HS-5 (cell line): ENCODE measurements at places on chromosomes 2 and 18.
A peak's percentile ranks its signal among the peaks of the same experiment; 100 is the strongest.

DNA sequence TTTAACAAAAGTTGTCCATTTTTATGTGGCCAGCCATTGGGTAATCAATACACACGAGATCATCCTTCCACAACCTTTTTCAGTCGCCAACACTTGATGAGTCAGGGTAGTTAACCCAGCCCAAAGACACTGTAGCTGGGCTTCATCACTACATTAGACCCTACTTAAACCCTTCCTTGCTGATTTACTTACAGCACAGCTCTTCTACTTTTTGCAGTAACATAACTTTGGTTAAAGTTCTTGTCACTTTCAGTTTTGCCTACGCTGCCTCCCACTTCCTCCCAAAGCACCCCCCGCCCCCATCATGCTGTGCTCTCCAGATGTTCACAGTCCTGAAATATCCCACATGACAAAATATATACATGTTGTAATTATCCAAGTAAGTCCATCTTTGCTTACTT lies 103.6 kb downstream of the CDK15 start:
- DNase-seq = peak; percentile 33

DNA sequence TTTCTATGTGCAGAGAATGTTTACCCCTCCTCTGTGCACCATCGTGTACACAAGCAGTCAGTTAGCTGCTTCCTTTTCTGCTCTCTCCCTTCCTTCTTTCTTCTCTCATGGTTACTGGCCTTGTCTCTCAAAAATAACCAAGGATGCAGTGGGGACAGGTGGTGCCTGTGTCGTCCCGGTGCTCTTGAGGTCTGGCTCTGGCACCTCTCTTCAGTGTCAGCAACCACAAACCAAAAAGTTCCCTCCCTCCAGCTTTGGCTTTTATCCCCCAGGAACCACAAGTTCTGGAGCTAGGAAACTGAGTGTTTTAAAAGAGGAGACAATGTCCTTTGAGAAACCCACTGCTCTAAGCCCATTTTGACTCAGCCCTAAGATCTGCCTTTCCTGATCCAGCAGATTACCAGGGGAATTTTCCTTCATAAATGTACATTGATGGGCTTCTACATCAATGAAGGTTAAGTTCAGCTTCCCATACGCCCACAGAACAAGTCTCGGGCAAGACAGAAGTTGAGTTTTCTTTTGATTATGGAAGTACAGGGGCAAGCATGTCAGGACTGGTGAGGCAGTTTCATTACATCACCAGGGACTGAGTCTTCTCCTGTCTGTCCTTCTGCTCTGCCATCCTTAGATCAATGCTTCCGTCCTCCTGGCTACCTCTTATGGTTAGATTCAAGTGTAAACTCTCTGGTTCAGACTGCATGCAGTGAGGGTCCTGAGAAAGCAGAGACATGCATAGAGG lies 232.2 kb downstream of the SETBP1 start:
- DNase-seq = no peak

DNA sequence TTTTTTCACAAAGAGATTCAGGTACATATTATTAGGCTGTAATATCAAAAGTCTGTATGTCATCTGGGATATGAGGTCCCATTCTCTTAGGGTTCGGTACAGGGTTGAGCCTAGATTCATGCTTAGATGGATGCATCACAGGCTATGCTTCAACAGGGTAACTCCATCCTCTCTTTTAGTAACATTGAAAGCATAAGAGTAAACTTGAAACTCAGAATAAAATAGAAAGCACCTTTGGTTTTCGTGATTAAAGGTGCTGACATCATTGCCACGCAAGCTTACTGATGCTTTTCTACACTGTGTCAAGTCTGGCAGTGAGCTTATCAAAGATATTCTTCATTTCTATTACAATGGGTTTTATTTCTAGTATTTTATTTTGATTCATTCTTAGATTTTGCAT lies 419.1 kb upstream of the DSEL start:
- DNase-seq = no peak

- DNase-seq = no peak
These were observed 565.2 kb downstream of the LRP1B start for GRCh38 chr2:141565597-141565996.

- DNase-seq = no peak
These were observed 2082.3 kb upstream of the CELF4 start for GRCh38 chr18:39647627-39648534.

DNA sequence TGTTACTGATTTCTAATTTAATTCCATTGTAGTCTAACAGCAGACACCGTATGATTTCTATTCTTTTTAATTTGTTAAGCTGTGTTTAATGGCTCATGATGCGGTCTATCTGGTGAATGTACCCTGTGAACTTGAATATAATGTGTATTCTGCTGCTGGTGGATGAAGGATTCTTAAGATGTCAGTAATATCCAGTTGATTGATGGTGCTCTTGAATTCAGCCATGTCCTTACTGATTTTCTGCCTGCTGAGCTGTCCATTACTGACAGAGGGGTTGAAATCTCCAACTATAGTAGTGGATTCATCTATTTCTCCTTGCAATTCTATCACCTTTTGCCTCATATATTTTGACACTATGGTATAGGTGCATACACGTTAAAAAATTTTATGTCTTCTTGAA lies 373.3 kb upstream of the RAB12 start:
- DNase-seq = no peak

DNA sequence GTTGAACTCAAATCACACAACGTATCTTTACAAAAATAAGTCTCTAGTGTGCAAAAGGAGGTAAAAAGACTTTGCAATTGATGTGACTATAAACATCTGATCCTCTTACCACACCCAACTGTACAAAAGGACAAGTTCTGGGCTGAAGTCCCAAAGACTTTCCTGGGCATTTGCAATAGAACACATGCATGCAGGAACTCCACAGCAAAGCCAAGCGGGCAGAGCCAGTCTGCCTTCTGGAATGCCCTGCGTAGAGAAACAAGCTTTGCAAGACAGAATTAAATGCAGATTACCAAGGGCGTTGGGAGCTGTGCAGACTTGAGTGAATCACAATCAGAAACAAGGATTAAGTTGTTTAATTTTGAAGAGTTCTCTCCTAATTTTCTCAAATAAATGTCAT lies 208.4 kb upstream of the ZNF521 start:
- DNase-seq = no peak

DNA sequence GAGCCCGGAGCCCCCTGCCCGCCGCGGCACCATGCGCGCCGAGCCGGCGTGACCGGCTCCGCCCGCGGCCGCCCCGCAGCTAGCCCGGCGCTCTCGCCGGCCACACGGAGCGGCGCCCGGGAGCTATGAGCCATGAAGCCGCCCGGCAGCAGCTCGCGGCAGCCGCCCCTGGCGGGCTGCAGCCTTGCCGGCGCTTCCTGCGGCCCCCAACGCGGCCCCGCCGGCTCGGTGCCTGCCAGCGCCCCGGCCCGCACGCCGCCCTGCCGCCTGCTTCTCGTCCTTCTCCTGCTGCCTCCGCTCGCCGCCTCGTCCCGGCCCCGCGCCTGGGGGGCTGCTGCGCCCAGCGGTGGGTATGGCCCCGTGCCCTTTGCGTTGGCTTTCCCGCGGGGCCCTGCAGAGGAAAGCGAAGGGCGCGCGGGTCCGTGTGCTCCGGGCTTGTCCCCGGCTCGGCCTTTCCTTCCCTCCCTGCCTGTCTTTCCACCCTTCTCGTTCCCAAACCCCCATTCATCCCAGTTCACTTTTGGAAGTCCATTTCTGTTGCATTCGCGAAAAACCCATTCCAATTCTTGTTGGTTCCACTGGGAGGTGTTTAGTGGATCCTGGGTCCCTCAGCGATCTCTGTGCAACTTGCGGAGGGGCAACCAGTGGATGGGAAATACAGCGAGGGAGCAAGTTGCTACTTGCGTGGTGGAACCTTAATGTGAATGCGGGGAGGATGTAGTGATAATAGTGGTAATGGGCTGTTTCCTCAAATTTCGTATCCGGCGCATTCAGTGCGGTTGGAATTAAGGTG lies 599 bp downstream of the ADAM23 start:
- DNase-seq = no peak

GRCh38 chr2:189553504-189554088 lies 27.0 kb downstream of the SLC40A1 start:
- no peak for DNase-seq

DNA sequence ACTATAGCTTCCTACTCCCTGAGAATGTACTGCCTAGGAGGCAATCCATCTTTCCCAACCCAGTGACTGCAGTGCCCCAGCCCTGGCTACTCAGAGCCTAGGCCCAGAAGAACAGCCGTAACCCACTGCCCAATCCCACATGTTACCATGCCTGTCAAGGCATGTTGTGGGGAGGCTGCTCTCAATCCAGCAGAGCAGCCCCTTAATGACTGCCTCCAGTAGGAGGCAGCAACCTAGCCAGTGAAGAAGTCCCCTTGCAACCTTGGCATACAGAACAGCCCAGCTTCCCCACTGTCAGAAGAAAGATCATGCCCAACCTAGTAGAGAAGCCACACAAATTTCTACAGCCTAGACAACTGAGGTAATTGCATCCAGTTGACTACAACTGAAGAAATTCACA lies 44.2 kb upstream of the CDH7 start:
- no peak for DNase-seq

DNA sequence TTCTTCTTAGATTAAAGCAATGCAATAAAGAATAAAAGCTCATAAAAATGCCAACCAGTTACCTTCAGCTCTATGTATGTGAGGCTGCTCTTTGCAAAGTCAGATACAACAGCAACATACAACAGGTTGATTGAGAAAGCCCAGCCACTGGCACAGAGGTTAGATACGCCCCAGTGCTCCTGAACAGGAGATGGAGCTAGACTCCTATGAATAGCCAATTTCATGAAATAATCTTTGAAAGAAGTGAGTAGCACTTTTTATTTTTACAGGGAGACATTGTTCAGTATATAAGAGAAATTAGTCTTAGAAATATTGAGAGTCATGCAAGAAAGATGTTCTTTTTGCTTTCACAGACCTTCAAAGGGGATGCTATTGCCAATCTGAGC lies 362.4 kb upstream of the MEX3C start:
- DNase-seq = no peak

- no peak for DNase-seq
These were observed 14.2 kb upstream of the LIPG start for GRCh38 chr18:49547701-49548100.
